ENCODE measurements at places on chromosomes 2 and 18. TPM values are rescaled to one million over a fixed set of nuclear protein-coding genes. Genes with fewer than 3 reads are reported as not detected.

GRCh38 chr2:35220461-35220860, 1135.1 kb upstream of the CRIM1 start:
- no peak for DNase-seq

SERPINB11 gene
- not detected for polyA plus RNA-seq

DNA sequence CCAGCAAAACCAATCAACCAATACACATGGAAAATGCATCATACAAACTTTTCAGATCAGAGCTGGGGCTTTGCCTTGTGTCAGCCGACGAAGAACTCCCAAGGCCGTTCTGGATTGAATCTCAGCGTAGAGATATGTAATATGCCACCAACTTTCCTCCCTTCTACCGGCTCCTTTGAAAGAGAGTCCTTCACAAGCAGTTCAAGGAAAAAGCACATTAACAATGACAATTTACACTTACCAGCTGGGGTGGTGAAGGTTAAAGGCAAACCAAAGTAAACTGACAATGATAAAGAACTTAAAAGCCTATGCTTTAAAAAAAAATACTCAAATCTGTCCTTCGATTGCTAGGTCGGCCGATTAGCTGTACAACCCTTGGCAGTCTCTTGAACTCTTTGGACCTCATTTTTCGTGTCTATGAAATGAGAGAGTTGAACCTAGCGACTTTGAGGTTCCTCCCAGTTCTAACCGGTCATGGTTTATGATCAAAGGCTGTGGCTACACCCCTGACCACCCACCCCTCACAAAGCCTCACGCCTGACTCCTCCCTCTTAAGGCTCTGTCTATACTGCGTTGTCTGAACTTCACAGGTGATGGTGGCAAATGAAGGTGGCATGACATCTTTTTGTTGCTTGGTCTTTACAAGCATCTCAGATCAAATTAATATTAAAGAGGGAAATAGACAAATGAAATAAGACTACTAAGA, 46.2 kb downstream of the BCL2 start:
- no peak for DNase-seq

GRCh38 chr2:169815849-169816248, 8.9 kb downstream of the METTL5 start:
- no peak for DNase-seq

RNU2-63P gene
- polyA plus RNA-seq: not detected

- no peak for DNase-seq
Measured at GRCh38 chr2:143139835-143140393, 10.7 kb downstream of the ARHGAP15 start.

DNAH7 gene
- polyA plus RNA-seq: not detected

DNA sequence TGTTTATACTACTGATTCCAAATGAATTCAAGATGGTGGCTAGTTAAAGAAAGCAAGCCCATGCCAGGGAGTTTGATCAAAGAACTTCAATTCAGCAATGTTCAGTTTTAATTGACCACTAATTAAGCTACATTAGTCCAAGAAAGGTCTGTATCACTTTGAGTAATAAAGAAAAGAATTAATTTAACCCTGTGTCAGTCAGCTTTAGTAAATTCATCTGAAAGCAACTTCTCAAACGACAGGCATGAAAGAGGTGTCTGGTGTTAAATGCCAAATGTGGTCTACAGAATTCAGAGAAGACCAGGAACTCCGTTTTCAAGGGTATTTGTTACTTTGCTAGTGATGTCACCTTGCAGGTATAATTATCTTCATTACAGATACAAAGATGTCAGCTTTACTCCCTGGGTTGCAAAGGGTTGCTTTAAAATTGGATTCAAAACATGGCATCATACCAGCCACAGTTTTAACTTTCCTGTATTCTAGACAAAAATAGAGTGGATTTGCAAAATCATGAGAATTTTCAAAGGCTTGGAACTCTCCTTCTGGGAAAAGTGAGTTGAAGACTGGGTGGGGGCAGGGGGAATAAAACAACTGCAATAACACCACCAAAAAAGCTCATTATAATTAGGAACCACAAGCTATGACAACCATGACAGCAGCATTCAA, 281.5 kb downstream of the TCF4 start:
- no peak for DNase-seq

- DNase-seq: no peak
Measured at GRCh38 chr18:25186871-25187270, 165.1 kb downstream of the ZNF521 start.

DNA sequence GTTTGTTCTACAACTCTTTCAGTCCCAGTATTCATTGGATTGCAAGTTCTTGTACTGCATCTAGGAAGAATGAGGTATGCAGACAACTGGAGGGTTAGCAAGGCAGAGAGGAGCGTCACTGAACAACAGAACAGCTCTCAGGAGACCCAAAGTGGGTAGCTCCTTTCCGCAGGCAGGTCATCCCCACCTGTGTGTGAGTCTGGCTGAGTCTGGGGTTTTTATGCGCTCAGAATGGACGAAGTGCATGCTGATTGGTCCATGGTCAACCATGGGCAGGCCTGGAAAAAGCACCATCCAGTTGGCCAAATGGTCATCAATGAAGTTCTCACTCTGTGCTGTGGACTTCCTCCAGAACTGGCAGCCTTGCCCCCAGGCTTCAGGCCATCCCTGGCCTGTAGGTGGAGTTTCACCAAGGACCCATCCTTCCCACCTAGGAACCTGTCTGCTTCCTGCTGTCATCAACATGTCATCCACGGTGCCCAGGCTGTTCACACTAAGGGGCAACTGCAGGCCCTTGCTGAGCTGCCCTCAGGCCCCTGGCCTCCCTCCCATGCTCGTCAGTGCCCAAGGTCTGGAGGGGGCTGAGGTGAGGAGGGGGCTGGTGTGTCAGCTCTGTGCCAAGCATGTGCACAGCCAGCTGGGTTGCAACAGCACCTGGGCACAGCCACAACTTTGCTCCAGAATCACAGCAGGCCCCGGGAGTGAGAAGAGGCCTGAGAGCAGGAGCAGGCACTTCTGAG, 11.1 kb upstream of the TFCP2L1 start:
- no peak for DNase-seq

- DNase-seq: no peak
Measured at GRCh38 chr2:164595031-164595430, 26.3 kb downstream of the GRB14 start.

- DNase-seq: no peak
Measured at GRCh38 chr18:51865538-51865937, 474.5 kb upstream of the DCC start.

DNA sequence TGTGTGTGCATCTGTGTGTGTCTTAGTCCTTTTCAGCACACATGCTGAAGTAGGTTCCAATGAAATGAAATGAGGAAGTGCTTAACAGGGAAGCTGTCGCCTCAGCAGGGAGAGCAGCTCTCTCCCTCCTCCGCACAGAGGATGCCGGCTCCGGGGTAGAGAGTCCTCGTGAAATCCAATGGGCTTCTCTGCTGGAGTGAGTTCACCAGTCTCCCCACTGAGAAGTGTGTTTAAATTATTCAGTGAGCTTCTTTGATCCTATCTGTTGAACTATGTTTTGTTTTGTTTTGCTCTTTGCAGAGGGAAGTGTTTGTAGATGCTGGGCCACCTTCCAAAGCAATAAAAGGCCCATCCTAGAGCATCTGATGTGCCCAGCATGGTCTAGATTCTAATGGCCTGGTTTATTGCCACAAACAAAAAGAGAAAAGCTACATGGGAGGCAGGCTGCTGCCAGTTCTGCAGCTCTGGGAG, 6.7 kb downstream of the PPP1R7 start:
- DNase-seq: no peak

- DNase-seq: no peak
Measured at GRCh38 chr2:42736598-42737322, 27.2 kb downstream of the OXER1 start.

DNA sequence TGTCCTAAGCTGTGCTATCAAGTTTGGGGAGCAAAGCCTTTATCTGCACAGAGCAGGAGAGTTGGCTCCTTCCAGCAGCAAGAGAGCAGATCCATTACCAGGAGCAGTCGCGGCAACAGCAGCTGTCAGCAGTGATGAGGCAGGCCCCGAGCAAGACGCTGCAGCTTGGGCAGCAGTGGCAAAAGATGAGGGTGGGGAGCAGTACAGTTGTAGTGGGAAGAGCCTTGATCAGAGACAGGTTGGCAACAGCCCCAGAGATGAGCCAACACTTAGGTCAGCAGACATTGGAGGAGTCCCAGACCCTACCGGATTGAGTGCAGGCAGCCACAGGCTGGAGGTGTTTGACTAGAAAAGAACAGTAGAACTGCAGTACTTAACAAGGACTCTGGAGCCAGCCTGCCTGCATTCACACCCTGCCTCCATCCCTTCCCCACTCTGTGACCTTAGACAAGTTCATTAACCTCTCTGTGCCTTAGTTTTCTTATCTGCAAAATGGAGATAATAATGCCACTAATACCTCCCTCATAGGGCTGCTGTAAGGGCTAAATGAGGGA, 117.1 kb upstream of the SERTAD2 start:
- DNase-seq: no peak

- no peak for DNase-seq
Measured at GRCh38 chr2:69132960-69133590, 120.1 kb downstream of the ANTXR1 start.

- DNase-seq: no peak
Measured at GRCh38 chr2:13193900-13194299, 477.2 kb downstream of the TRIB2 start.

PNPT1 gene
- polyA plus RNA-seq: 13.1 TPM

UPP2 gene
- polyA plus RNA-seq: not detected

HMSD gene
- not detected for polyA plus RNA-seq

DNA sequence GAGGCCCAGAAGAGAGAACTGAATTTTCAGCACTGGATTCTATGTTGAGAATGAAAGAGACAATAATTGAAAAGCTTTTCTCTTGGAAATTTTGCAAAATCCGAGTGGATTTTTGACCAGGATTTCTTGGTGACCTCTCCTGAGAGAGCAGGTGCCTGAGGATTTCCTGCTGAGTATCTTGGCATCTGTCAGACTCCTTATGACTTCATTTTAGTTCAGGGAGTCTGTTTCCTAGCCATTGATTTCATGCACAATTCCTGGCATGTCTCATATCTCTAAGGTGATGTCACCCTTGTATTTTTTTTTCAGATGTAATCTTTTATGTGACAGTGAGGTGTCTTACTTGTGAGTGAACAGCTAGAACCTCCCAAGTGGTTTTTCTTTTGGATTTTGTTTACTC, 195.9 kb downstream of the NEDD4L start:
- no peak for DNase-seq
